ENCODE measurements at places on chromosomes 11 and 22. TPM values are rescaled to one million over a fixed set of nuclear protein-coding genes. Genes with fewer than 3 reads are reported as not detected.

- H3K4me1 ChIP-seq, result no peaks in the 10 kb centered on the region
- H3K27me3 ChIP-seq, result peaks cover 11% of the 10 kb centered on the region
- ATAC-seq, result no peak
- H3K27ac ChIP-seq, result no peak overlapping the region
These were observed 205.9 kb downstream of the ST3GAL4 start for GRCh38 chr11:126561327-126561893.

- H3K27ac ChIP-seq, result no peak overlapping the region
- H3K27me3 ChIP-seq, result no peaks in the 10 kb centered on the region
- ATAC-seq, result no peak
- H3K4me1 ChIP-seq, result peaks cover 6% of the 10 kb centered on the region
- H3K4me3 ChIP-seq, result no peak overlapping the region
- peaks cover 23% of the 10 kb centered on the region for H3K36me3 ChIP-seq
These were observed 44.5 kb upstream of the RRM1 start for GRCh38 chr11:4050138-4050537.

- H3K27ac ChIP-seq, result no peak overlapping the region
- H3K27me3 ChIP-seq, result no peaks in the 10 kb centered on the region
- H3K4me3 ChIP-seq, result no peak overlapping the region
- peaks cover 15% of the 10 kb centered on the region for H3K4me1 ChIP-seq
- peaks cover 6% of the 10 kb centered on the region for H3K36me3 ChIP-seq
These were observed 3.0 kb downstream of the SLC36A4 start for GRCh38 chr11:93194673-93195291.

Gene NAALAD2
- total RNA-seq, result not detected

Gene IL10RA
- 63.0 TPM for total RNA-seq

Gene AIFM3
- total RNA-seq, result not detected

Gene IL18
- total RNA-seq, result not detected
